ENCODE measurements at places on chromosomes 5 and 9.

DNA sequence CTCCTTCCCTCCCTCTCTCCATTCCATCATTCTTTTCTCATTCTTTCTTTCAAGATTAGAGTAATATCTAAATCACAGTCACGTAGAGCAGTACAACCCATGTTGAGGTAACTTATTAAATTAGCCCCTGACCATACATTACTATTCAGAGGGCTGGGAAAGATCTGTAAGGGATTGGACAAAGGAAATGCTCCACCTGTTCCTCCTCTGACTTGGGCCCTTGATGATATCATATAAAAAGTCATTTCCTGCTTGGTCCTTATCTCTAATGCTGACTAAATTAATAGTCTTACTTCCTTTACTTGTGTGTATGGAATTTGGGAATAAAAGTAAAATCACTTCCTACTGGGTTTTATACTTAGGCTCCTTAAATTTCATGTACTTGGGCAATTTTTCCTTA, 40.8 kb downstream of the SNX18 start:
- no peak for DNase-seq

- no peak for DNase-seq
Observed at GRCh38 chr9:6024035-6024554, 8.7 kb upstream of the RANBP6 start.

- DNase-seq: no peak
Observed at GRCh38 chr5:128002425-128002824, 81.1 kb upstream of the SLC12A2 start.

GRCh38 chr9:10366171-10366779, 246.5 kb downstream of the PTPRD start:
- no peak for DNase-seq

- no peak for DNase-seq
Observed at GRCh38 chr5:77163453-77163852, 47.0 kb upstream of the PDE8B start.

- DNase-seq: no peak
Observed at GRCh38 chr5:25544652-25545249, 900.0 kb upstream of the CDH10 start.

DNA sequence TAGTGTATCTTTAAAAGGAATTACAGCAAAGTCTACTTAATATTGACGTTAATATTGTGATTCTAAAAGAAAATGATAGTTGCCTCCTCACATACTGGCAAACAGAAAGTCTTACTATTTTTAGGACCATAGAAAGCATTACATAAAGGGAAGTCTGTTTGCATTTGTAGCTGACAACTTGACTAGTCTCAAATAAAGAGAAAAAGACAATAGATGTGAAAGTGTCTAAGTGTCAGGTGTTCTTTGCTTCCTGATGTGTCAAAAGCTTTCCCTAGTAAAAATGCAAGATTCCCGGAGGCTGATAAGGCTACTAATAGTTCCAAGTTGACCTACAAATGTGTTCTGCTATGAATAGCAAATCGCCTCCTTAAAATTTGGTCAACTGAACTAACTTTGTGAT, 259.7 kb downstream of the CDH10 start:
- no peak for DNase-seq

DNA sequence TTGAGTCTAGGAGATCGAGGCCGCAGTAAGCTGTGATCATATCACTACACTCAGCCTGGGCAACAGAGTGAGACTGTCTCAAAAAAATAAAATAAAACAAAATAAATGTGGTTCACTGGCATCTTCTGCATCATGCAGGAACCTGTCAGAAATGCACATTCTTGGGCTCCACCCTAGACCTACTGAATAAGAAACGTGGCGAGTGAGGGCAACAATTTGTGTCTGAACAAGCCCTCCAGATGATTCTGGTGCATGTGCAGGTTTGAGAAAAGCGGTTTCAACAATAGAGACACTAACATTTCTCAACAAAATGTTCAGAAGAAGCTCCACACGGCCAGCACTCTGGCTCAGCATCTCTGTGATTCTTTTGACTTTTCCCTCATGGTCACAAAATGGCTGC, 42.8 kb upstream of the CPEB4 start:
- no peak for DNase-seq

DNA sequence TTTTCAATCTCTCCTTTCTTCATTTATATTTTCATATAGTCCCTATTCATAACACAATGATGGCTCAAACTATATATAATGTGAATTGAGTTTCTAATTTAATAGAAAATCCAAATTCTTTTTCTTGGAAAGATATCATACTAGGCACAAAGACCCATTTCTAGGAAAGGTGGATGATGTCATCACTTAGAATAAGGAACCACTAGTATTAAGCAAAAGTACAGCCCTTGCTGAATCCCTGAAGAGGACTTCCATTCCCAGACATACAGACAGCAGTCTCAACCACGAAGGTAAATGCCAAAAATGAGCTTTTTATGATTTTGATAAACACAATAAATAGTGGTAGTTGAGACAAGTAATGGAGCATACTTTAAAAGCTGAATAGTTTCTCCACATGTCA, 210.0 kb downstream of the FBN2 start:
- no peak for DNase-seq

- DNase-seq: no peak
Observed at GRCh38 chr9:78479441-78479840, 182.5 kb downstream of the PSAT1 start.

DNA sequence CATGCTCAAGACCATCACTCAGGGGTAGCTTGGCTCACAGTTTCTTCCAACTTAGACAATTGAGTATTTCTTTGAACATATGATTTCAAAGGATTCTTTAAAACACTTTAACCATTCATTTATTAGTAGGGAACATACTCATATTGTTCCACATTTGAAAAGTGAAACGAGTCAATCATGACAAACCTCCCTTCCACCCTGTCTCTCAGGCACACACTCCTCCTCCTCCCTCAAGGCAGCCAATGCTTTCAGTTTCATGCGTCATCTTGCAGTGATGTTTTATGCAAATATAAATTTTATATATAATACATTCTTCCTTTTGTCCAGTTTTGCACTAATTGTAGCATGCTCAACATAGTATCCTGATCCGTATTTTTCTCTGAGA, 126.0 kb upstream of the BOD1 start:
- peak; percentile 2 for DNase-seq

DNA sequence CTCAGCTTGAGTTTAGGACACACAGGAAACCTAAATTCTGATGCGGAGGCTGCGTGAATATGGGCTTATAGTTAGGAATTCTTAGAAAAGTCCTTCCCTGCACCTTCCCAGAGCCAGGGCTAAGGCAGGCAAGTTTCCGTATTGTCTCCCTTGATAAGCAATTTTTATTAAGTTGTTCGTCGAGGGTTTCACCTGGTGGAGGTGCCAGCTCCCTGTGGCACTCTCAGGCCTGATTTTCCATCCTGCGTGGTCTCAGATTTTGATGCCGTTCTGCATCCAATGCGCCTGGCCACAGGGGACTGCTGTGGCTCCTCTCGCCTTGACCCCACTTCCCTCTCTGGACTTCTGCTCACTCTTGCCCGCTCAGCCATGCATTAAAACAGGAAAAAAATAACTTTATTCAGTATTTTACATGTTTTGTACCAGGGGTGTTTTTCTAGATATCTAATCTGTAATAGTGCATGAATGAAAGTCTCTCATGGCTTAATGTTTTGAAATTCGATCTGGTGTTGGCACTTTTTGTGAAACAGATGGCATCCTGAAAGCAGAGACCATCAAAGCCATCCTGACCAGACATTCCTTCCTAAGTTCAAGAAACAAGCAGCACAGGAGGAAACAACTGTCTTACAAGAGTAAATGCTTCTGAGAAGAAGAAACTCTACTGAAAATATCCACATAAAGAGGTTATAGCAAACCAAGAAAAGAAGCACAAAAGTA, 50.7 kb downstream of the TRIP13 start:
- no peak for DNase-seq

Data from stimulated activated CD8-positive, alpha-beta memory T cell treated with anti-CD3 and anti-CD28 coated beads, Interleukin-7, amount 100 ng/mL, for 48 hours (primary cell).